Stimulated activated CD8-positive, alpha-beta memory T cell treated with anti-CD3 and anti-CD28 coated beads, Interleukin-12 subunit alpha, Interleukin-12 subunit beta, amount 100 ng/mL, for 1 hour (primary cell): ENCODE measurements at places on chromosomes 3 and 15.

- no peak for DNase-seq
These were observed 32.2 kb downstream of the IL20RB start for GRCh38 chr3:136989781-136990524.

DNA sequence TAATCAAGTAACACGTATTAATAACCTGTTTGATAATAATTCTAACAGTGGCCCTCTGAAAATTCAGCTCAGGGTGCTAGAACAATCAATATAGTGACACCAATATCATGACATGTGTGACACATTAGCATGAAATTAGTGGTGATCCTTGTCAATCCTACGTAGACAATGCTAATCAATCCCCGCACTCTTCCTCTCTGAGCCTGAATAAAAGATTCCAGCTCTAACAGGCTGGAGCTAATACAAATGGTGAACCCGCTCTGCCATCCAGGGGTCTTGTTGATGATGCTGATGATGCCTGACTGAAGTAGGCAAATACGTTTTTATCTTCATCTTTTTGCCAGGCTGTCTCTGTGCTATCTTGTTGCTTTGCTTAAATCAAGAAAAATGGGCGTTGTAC lies 462.5 kb downstream of the MAGI1 start:
- no peak for DNase-seq

DNA sequence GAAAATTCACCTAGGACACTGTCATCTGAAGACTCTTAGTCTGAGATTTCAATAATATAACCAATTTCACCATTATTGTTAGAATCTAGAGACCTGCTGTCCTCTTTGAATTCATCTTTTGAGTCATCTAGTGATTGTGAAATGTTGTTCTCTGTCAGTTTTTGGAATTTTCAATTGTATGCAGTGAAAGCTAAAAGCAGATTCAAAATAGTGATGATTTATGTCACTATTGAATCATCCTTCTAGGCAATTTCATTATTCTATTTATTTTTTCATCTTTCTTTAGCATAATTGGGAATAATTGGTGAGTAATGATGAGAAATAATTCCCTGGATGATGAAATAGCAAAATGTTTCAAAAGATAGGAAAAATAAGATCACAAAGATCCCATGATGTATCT lies 101.7 kb upstream of the EIF1B start:
- DNase-seq = no peak

- no peak for DNase-seq
These were observed 222.4 kb downstream of the CACNA2D3 start for GRCh38 chr3:54344601-54345231.

- no peak for DNase-seq
These were observed 19.5 kb downstream of the DUSP7 start for GRCh38 chr3:52036829-52037228.

- no peak for DNase-seq
These were observed 59.9 kb upstream of the LIMD1 start for GRCh38 chr3:45534632-45535031.

DNA sequence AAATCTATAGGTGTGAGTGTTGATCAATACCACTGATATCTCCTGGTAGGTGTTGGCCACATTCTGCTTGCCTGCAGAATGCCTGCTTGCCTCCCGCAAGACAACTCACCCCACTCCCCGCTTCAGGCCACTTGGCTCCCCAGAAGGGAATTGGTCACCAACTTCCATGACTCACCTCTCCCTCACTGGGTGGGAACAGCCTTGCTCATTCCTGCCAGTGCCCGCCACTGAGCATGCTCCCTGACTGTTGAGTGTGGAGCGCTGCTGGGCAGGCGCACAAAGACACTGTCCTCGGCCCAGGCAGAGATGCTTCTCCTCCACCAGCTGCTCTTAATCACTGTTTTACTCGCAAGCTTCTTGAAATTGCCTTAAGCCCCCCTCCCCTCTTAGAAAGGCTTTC lies 57.3 kb upstream of the PPP2R3A start:
- no peak for DNase-seq

DNA sequence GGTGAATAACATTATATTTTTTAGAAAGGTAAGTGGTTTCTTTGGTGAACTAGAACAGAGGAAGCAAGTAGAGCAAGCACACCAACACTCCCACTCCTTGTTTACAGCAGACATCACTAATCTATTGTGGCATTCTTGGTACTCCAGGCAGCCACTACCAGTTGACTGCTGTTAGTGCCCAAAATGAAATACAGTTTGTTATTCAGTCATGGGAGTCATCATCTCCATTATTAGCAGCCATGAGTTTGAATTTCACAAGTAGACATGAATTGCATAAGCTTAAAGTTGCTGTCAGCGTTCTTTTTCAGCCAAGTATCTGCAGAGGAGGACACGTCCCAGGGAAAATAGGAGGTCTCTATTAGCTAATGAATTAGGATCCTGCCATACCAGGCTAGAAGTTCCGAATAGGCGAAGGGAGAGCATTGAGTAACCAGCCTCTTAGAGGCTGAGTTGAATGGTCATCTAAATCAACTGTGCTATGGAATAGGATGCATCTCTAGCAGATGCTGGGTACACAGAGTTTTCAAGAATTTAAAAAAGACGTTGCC lies 252.7 kb upstream of the ICE2 start:
- no peak for DNase-seq

DNA sequence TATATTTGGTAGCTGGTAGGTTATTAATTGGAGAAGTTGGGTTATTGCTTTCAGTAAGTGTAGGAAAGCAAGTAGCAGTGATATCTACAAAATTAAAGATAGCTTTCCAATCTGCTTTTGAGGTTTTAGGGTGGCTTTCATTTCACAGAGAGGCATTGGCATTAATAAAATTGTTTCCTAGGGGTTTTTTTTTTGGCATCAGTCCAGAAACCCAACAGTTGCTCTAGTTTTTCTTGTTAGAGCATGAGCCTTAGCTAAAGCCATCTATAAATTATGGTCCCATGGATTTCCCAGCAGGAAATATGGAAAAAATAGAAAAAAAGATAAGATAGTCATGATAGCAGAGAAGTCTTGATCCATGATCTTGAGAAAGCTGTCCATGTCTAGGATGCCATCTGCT lies 3.0 kb upstream of the B4GALT4 start:
- DNase-seq = no peak

DNA sequence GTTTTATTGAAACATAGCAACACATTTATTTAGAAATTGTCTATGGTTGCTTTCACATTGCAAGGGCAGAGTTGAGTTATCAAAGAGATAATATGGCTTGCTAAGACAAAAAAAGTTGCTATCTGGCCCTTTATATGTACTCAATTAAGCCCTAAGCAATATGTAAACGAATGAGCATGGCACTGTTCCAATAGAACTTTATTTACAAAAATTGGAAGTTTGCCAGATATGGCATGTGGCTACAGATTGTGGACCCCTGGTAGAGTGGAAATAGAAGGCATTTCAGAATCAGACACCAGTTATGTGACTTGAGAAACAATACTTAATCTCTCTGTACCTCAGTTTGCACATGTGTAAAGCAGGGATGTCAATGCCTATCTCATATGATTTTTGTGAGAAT lies 515.6 kb upstream of the SGO1 start:
- DNase-seq = no peak

DNA sequence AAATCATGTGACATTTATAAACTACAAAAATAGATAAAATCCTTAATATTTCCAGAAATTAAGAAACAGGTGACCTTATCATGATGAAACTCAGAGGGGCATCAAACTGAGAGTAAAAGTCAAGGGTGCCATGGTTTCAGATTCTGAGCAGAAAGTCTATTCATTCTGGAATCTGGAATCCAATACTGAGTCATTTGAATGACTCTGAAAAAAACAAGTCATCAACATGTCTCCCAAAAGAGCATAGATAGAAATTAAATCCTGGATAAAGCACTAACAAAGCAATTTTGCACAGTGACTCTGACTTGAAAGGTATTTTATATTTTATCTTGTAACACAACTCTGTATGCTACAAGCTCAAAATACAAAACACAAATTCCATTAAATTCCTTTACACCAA lies 23.4 kb downstream of the STAC start:
- no peak for DNase-seq

DNA sequence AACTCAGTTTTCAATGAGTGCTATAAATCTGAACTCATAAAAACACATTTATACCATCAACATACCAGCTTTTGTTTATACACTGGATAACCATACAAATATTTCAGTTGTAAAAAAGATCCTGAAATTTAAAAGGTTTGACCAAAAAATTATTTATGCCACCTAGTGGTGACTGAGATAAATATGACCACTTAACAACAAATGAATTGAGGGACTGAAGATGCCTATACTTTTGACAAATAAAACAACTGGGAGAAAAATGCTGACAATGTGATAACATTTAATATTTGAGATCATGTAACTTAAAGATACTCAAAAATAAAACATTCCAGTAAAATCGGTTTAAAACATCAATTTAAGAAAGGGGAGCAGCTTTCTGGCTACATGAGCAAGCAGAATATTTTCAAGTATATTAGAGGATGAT lies 30.4 kb downstream of the ATG3 start:
- DNase-seq = no peak

DNA sequence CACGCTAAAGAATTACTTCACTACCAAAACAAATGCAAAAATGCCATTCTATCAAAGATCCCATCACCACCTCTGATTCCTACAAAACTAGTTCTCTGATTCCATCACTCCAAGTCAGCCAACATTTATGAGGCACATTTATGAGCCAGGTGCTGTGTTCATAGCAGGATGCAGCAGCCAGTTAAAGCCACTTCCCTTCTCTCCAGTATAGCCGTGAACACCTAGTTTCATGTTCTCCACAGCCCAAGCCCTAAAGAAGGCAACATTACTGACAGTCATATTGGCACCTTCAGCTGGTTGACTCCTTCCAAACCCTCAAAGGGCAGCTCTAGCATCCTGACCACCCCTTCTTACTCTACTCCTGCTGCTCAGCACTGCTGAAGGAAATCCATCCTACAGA lies 36.4 kb downstream of the RYK start:
- DNase-seq = no peak

DNA sequence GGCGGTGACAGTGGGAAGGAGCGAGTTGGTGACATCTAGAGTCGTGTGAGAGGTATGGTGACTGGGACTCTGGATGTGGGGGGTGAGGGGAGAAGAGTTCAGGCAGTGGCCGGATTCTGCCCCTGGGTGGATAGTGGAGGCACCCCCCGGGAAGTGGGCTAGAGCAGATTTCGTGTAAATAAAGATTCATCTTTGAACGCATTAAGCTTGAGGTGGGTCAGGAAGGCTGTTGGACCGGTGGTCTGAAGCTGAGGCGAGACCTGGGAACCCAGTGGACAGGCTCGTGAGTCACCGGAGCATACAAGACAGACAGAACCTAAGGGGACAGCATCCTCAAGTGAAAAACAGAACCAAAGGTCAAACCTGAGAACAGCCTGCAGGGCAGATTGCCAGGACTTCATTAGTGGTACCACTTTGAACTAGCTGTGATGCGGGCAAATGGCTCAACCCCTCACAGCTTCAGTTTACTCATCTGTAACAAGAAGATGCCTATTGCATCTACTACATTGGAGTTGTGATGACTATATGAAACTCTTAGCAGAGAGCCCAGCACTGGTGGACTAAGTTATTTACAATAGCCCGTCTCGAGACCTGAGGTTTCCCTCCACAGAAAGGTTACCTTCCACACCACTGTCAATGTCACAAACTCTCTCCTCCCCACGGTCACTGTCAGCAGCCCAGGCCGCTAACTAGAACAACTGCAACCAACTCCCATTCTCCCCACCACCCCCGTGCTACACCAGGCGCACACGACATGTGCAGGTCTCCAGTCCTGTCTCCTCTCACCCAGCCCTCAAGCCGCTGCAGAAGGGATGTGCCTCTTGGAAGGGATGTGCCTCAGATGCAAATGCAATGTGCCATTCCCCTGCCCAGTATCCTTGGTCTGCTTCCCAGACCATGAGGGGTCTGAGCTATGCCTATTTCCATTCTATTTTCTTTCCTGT lies 901 bp upstream of the CLN6 start:
- no peak for DNase-seq

- no peak for DNase-seq
These were observed 41.6 kb downstream of the NKIRAS1 start for GRCh38 chr3:23875113-23875725.

DNA sequence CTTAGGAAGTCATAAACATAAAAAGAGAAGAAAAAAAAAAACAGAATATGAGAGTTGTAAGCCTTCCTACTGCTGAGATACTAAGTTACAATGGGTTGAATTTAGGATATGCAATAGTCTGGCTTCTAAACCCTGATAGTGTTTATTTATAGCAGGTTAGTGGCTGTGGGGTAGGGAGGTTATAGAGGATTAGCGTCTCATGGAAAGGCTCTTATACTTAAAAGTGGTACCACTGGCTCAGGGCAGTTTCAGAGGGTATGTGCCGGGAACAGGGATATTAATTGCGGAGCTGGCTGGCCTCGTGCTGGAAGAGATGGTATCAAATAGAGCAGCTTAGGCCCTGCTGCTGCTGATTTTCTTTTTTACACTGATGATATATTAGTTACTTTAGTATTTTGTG lies 60.8 kb downstream of the PFN2 start:
- DNase-seq = no peak

- DNase-seq = no peak
These were observed 408.6 kb downstream of the GBE1 start for GRCh38 chr3:81352867-81353266.

DNA sequence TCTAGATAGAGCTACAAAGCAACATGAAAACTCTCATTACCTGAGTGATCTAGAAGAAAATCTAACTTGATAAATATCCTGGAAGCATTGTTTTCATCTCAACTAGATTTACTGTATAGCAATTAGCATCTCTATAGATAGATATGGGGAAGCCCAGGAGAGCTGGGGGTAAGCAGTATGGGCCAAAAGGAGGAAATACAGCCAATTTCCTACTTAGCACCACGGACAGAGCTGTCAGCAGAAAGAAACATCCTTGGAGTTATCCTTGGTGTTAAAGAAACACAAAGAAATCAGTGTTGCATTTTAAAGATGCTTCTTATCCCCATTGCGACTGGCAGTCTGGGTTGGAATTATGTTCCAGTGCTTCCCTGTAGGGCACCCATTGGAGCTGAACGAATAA lies 126.2 kb downstream of the TIGIT start:
- DNase-seq = no peak

- no peak for DNase-seq
These were observed 32.8 kb downstream of the ARRDC4 start for GRCh38 chr15:97993310-97993738.

DNA sequence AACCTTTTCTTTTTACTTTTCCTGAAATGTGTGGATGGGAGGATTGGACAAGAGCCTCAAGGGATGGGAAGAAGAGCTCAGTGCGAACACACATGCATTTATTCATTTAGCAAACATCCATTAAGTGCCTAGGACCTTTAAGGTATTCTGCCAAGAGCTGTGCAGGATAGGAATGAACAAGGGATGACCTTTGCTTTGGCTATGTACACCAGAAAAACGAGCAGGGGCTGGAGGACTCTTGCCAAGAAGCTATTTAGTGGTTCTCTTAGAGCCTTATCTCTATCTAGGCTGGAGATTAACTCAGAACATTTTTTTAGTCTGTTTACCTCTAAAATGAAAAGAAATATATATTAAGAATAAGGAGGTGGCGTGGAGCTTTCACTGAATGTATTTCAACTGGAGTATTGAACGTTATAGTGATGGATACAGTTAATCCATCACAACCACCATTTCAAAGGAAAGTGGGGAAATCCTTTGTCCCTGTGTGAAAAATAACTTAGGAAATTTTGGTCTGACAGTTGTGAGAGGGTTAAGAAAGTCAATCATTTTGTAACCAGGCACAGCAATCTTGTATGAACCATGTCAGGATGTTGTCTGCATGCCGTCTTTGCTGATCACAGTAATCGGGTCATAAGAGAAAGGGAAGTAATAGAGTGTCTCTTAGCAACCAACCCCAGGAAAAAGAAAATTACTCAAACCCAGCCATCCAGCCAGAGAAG lies 279.0 kb downstream of the LPP start:
- DNase-seq = no peak

GRCh38 chr3:54939557-54940300 lies 11.9 kb upstream of the LRTM1 start:
- no peak for DNase-seq
